ENCODE measurements at places on chromosomes 12 and 14.

DNA sequence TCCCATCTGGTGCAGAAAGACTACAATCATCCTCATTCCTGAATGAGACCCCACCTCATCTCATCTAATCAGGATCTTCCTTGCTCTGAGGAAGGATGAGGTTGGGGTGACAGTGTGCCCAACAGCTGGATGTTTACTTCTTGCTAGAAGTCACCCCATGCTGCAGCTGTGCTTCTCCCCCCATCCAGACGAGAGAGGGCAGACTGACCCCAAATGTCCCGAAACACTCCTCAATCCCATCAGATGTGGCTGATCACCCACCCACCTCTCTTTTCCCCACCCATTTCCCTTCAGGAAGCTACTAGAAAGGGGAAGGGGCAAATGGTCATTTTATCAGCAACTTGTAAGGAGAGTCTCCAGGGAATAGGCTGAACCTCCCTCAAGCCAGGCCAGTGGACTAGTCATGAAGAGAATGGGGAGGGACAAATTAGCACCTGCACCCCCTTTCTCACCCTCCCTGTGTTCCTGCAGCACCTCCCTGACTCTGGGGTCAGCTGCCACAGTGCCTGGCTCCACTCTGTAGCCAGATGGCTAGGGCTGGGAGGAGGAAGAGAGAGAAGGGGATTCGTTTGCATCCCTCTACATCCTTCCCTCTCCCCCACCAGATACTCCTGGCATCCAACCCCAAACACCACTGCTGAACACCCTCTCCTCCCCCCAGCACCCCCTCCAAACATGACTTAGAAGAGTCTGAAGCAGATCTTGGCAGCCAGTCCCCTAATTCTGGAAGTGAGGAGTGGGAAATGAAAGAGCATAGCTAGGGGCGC, 2.8 kb upstream of the BAZ2A start:
- peak; percentile 29 for DNase-seq

DNA sequence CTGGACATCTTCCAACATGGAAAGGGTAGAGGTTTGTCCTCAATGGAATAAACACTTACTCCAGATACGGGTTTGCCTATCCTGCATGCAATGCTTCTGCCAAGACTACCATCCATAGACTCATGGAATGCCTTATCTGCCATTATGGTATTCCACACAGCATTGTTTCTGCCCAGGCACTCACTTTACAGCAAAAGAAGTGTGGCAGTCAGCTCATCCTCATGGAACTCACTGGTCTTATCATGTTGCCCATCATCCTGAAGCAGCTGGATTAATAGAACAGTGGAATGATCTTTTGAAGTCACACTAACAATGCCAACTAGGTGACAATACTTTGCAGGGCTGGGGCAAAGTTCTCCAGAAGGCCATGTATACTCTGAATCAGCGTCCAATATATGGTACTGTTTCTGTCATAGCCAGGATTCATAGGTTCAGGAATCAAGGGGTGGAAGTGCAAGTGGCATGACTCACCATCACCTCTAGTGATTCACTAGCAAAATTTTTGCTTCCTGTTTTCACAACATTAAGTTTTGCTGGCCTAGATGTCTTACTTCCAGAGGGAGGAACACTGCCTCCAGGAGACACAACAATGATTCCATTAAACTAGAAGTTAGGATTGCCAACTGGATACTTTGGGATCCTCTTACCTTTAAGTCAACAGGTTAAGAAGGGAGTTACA, 140.4 kb downstream of the SLC35F4 start:
- no peak for DNase-seq

DNA sequence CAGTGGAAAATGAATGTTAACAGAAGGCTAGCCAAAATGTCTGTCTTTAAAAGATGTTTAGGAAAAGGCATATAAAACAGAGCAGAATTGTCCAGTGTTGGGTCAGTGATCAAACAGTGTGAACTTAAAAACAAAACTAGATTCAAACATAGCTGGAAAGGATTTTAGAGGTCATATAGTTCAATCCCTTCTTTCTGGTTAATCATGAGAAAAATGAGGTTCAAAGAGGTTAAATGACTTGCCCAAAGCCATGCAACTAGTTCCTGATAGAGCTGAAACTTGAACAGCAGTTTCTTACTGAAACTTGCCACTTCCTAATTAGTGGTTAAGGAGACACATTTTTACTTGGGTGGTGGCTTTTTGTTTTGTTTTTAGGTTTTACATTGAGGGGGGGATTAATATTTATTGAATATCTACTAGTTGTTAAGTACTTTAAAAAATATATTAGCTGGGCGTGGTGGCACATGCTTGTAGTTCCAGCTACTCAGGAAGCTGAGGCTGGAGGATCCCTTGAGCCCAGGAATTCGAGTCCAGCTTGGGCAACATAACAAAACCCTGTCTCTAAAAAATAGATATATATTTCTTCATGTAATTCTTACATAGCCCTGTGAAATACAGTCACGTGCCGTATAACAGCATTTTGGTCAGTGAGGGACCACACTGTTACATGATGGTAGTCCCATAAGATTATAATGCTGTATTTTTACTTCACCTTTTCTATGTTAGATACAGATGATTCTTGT, 20.4 kb downstream of the ACVR1B start:
- no peak for DNase-seq

- no peak for DNase-seq
These were observed 671.2 kb downstream of the LRFN5 start for GRCh38 chr14:42277840-42278239.

GRCh38 chr14:59601056-59601455, 24.4 kb upstream of the CCDC175 start:
- DNase-seq: no peak

DNA sequence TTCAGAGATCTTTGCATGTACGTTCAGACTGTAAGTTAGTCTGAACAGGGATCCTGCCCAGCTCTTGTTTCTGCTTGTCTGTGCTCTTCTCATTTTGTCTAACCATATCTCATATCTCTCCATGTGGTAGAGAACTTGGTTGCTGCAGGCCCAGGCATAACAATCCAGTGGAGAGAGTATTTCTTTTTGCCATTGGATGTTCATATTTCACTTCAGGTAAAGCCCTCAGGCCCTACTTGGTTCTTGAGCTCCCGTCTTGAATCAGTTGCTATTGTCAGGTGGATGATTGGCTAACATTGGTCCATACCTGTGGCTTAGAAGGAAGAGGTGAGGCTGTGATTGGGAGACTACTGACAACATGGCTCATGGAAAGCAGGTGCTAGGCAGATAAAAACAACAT, 357.7 kb upstream of the FLRT2 start:
- no peak for DNase-seq

DNA sequence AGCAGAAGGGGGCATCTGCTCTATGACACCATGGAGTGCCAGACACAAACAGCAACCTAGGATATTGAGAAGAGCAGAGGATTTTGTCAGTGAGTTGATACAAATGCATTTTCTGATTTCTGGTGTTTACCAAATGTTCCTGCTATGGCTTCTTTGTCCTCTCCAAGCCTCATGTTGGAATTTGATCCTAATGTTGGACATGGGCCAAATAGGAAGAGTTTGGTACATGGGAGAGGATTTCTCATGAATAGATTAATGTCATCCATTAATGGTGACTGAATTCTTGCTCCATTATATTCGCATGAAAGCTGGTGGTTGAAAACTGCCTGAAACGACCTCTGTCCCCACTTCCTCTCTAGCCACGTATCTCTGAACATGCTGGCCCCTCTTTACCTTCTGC, 1002.2 kb upstream of the FLRT2 start:
- no peak for DNase-seq

DNA sequence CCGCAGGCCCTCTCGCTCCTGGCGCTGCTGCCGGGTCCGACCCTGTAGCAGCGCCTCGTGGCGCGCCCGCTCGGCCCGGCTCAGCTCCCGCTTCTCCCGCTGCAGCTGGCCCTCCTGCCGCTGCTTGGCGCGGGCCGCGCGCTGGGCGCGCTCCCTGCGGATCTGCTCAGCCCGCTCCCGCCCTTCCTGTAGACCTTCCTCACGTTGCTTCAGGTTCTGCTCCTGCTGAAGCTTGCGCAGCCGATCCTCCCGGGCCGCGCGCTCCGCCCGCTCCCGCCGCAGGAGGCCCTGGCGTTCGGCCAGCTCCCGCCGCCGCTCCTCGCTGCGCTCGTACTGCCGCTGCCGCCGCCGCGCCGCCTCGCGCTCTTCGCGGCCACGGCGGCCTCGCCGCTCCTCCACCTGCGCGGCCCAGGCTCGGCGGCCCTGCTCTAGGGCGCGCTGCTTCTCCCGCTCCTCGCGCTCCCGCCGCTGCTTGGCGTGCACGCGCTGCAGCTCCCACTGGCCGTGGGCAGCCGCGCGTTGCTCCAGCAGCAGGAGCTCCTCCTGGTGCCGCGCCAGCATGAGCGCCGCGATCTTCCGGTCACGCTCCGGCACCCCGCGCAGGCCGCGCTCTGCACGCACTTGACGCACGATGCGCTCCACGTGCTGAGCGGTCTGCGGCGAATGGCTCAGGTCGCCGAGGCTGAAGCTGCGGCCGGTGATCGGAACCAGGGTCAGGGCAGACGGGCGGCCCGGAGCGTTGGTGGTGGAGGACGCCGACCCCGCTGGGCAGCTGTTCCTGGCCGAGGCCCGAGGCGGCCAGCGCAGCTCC, 2.4 kb downstream of the CCDC177 start:
- peak; percentile 37 for DNase-seq

DNA sequence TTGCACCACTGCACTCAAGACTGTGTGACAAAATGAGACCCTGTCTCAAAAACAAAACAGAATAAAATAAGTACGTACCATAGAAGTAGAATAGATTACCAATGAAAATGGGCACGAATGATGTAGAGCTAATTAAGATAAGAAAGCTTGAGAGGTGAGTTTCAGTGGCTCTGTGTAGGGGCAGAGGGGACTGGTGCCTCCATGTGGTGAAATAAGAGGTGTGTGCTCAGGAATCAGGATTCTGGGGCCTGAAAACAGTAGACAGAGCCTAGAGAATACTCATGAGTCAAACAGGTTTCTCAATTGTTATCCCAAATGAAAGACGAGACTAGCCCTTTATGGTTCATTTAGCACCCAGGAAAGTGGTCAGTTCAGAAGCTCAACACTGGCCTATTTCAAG, 1145.1 kb downstream of the FLRT2 start:
- DNase-seq: no peak

DNA sequence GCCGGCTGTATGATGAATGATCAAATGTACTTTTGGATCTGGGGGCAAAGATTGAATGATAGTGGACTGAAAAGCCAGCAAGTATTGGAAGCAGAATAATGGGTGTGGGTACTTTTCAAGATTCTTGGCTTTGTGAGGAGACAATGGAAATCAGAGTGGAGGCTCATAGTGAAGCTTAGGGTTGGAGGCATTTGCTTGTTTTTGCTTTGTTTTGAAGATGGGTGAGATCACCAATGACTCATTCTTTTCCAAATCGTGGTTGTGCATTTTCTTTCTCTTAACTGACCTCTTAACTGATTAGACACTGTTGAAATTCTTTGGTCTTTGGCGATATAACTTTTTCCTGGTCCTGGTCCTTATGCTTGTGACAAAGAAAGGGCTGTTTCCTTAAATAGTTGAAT, 54.4 kb downstream of the PELI2 start:
- no peak for DNase-seq

- DNase-seq: peak; percentile 50
These were observed 4.2 kb upstream of the AJUBA start for GRCh38 chr14:22986508-22987054.

DNA sequence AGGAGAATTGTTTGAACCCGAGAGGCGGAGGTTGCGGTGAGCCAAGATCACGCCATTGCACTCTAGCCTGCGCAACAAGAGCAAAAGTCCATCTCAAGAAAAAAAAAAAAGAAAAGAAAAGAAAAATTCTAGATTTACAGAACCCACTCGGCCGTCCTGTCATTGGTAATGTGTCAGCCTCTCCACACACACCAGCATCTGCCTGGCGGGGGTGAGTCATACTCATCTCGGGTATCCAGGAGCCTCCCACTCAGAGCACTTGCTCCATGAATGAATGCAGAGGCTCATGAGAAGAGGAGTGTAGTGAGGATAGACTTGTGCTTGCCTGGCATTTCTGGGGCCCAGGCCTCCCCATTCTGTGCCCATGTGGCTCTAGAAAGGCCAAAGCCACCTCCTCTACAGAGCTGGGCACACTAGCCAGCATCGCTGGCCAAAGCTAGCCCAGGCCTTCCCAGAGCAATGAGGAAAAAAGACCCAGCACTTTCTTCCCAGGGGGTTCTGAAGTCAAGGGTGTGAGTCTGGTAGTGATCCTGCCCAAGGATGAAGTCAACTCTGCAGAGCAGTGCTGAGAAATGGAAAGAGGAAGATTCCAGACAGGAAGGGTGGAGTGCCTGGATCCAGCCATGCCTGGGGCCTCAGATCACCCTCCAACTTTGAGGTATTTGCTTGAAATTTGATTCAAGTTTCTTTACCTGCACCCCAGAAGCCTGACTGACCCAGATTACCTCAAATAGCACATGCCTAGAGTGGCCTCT, 31.2 kb upstream of the KLC1 start:
- DNase-seq: no peak

GRCh38 chr14:24052656-24053547, 1.1 kb downstream of the CARMIL3 start:
- no peak for DNase-seq

DNA sequence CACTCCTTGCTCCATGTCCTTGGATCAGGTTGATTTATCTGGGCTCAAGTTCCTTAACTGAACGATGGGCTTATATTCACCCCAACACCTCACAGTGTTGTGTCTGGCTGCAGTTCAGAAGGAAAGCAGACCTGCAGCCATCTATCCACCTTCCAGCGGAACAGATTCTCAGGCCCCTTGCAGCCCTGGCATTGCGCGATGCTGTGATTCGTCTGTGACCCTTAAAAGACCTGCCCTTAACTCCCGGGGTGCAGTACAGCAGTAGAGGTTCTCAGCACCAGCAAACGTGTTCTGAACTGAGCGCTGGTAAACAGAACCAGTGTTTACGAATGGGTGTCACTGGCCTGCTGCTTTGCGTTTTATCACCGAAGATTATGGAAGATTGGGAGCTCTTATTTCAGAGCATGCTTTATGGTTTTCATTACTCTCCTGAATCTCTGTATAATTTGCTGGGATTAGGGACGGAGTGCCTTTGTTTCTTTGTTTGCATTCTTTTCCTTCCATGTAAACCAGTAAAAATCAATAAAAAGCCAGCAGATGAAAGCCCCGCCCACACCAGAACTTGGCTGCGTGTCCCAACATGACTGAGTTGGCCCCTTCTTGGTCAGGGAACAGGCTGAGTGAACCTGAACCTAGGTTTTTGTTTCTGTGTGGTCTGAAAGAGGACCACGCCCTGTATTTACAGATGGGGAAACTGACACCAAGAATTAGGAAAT, 286.7 kb upstream of the CRY1 start:
- no peak for DNase-seq

Data from GM06990 (cell line).